ENCODE measurements at places on chromosomes 5 and 9.

GRCh38 chr9:84937180-84937579, 267.7 kb downstream of the NTRK2 start:
- no peak for DNase-seq

DNA sequence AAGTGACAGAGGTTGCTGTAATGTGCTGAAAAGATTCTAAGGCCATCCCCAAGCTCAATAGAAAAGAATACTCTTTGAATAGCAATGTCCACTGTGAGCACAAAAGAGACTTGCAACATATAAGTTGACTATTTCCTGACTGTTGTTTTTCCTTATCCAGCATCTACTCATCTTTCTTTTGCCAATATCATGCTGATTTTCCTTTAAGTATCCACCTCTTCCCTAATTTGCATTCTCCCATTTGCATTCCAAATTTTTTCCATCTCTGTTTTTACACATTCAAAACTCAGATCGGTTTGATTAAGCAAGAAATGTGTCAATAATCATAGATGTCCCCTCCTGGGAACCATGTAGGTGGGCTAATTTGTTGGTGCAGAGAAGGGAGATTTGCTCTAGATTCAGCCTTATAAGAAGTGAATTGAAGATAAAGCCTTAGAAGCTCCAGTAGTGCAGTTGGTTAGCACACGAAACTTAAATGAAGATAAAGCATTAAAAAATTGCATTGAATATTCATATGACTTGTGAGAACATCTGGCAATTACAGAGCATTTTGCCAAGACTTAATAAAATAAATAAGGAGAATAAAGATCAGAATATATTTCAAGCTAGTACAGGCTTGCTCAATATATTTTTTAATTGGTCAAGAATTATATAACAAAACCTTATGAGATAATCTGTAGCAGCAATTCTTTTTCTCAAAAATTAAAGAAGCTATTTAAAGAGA, 267.6 kb downstream of the TMEM167A start:
- DNase-seq: no peak

- no peak for DNase-seq
These were observed 321.9 kb downstream of the ZSWIM6 start for GRCh38 chr5:61653807-61654580.

DNA sequence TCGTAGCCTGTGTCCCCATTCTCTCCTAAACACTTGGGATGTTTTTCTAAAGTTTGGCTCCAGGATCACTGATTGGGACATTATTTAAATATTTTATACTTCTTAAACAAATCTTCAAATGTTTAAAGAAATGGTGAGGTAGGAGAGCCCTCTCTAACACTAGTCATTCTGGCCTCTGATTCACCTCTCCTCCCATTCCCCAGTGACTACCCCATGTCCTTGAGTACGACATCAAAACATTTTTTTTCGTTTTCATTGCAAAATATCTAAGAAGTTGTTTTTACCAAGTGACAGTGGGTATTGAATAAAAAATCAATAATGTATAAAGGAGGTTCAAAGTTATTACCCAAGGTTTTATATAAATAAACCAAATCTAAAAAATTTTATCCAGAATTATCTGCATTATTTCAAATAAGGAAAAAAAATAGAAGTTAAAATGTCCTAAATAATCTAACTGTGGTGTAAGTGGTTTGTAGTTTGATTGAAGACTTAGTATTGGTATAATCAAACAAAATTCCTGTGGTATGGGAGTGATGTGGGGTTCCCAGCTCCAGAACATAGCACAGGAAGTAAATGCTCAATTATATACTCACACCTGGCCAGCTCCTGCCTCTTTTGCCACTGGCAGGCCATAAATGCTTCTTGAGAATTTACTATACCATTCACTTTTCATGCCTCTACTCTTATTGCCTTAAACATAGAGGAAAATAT, 51.1 kb downstream of the MAST4 start:
- DNase-seq: no peak

DNA sequence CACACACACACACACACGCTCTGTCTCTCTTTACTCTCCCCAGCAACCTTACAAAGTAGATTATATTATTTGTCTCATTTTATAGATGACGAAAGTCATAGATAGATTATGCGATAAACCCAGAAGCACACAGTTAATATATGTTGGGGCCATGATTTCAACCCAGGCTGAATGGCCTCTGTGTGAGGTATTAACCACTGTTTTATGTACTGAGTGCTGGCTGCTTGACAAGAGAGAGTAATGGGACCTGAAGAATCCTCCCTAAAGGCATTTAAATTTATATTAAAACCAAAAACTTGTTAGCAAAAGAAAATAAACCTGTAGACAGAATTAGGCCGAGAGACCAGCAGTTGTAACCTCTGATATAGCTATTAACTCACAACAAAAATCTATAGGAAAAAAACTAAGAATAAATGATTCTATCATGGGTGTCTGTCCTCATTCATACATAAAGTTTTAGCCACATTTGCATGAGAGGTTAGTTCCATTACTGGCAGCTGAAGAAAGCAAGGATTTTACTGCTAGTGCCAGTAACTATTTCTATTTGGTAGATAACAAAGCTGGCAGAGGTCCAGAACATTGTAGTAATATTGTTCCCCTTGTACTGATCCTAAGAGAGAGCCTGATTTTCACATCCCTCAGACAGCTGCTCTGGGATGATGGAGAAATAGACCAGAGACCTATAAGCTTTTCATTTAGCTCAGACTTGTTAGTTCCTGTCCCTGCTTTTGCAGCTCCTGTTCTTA, 250.9 kb downstream of the ADGRV1 start:
- DNase-seq: no peak

DNA sequence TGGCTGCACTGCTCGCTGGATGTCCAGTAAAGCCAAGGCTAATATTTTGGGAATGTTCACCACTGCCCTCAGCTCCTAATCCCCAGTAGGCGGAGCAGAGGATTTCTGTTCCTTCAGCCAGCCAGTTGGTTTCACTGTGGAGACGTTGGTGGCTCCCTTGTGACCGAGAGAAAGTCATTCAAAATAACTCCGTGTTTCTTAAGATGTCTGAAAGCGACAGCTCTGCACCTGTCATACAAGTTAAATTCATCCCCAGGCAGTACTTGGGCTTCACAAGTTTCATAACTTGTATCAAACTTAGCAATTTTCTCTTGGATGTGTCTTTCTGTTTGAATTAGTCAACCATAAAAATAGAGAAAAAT, 382 bp upstream of the CDKN2B start:
- DNase-seq: no peak

GRCh38 chr9:132293145-132293721, 61.6 kb downstream of the SETX start:
- DNase-seq: peak; percentile 30

DNA sequence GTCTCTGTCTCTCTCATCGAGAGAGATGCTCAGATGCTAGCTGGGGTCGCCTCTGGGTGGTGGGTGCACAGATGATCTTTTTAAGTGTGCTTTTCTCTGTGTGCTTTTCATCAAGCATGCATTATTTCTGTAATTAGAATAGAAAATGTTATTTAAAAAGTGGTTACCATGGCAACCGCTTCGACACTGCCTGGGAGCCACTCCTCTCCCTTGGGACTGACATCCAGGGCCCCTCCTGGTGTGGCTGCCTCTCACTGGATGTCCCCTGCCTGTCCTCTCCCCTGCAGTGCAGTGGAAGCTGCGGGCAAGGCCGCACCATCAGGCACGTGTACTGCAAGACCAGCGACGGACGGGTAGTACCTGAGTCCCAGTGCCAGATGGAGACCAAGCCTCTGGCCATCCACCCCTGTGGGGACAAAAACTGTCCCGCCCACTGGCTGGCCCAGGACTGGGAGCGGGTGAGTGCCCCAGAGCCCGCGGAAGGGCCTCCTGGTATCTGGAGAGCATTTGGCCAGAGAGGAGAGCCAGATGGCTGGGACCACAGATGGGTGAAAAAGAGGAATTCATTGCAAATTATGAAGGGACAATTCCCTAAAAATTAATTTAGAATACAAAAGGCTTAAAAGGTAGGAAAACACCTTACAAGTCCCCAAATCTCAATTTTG, 34.7 kb downstream of the ADAMTSL2 start:
- DNase-seq: no peak

GRCh38 chr5:177594071-177594470, 2.1 kb downstream of the TMED9 start:
- DNase-seq: no peak

DNA sequence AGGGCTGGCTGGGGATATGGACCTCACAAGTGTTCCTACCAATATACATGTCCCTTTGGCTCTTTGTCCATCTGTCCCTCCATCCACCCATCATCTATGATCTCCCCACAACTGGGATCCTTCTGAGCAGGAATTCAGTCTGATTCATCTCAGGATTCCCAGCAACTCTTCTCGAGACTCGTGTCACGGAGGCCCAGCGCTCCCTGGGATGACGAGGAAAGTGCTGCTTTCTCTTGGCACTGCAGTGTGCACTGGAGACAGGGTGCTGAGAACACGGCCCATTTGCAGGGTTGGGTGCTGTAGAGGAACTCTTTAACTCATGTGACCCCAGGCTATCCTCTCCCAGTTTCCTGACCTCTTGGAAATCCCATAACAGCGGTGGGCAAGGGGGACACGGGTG, 72.9 kb downstream of the ANGPTL2 start:
- DNase-seq: peak; percentile 25

GRCh38 chr5:179914032-179914755, 6.5 kb upstream of the TBC1D9B start:
- DNase-seq: peak; percentile 42

DNA sequence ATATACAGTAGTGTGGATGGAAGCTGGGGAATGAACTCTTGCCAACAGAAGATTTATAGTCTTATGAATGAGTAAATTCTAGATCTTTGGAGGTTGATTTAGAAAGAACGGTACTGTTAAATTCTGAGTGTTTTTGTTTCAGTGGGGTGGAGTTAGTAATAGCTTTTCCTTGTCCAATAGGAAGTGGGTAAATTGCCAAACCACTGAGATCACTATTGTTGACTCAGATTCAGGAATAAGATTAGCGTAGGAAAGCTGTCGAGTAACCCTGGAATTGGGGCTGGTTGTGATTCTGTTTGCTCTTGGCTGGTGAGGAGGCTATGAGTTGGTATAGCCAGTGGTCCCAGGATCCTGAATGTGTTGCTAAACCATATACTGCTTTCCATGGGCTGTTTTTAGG, 155.6 kb downstream of the ARHGAP26 start:
- DNase-seq: peak; percentile 20

GRCh38 chr9:108953983-108954574, 19.9 kb downstream of the ABITRAM start:
- peak; percentile 66 for DNase-seq

- no peak for DNase-seq
These were observed 40.6 kb upstream of the NOTCH1 start for GRCh38 chr9:136586391-136586953.

DNA sequence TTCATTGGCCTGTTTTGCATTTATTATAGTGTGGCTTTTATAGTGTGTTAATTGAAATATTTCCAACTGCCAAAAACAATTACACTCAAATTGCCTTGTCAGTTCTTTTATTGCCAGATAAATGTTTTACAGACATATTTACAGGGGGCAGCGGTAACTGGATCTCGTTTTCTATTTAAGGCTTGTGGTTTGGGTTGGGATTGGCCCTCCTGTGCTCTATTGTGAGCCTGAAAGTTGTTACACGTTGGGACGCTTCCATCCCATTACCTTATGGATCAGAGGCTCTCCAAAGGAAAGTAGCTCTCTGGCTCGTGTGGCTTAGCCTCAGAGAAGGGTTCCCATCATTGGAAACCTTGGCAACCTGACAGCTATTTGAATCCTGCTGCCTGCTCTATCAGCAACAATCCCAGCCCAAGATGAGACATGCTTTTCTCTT, 20.8 kb downstream of the DNAI1 start:
- DNase-seq: no peak

DNA sequence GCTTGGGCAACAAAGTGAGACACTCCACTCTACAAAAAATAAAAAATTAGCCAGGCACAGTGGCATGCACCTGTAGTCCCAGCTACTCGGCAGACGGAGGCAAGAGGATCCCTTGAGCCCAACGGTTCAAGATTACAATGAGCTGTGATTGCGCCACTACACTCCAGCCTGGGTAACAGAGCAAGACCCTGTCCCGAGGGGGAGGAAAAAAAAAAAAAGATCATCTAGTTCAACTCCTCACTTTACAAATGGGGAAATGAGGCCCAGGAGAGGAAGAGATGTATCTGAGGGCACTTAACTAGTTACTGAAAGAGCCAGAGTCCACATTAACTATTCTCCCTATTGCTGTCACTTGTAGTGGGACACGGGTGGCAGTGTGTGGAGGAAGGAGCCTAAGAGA, 13.8 kb downstream of the PDCL start:
- no peak for DNase-seq

GRCh38 chr5:139640421-139641115, 7.6 kb upstream of the CXXC5 start:
- DNase-seq: no peak

DNA sequence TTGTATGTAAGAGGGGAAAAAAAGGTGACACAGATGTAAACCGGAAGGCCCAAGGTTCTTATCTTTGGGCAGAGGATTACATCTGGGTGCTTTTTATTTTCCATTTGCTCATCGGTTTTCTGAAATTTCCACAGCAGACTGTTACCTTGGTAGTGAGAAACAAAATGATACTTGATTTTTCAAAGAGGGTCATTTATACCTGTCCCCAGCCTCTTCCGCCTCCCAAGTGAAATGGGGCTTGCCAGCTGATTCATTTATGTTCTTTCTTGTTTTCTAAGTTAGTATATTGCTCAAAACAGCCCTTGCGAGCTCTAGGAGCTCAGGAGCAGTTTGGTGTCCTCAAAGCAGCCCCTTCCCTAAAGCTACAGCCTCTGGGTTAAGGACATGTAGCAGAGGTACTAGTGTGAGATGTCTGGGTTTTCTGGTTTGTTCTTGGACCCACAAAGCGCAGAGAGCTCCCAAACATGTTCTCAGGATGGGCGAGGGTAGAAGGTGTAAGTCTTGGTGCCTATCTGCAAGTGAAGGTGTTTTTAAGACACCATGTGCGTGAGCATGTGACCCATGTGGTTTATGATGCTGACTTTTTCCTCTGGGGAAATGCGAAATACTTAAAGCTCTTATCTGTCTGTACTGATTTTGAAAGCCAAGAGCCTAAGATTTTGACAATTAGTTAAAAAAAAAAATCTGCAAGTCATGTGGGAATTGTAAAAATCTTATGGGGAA, 38.3 kb downstream of the DAPK1 start:
- DNase-seq: no peak

GRCh38 chr9:98962861-98963260, 19.2 kb downstream of the COL15A1 start:
- DNase-seq: no peak

- peak; percentile 82 for DNase-seq
These were observed 796 bp upstream of the GADD45G start for GRCh38 chr9:89603767-89604665.

DNA sequence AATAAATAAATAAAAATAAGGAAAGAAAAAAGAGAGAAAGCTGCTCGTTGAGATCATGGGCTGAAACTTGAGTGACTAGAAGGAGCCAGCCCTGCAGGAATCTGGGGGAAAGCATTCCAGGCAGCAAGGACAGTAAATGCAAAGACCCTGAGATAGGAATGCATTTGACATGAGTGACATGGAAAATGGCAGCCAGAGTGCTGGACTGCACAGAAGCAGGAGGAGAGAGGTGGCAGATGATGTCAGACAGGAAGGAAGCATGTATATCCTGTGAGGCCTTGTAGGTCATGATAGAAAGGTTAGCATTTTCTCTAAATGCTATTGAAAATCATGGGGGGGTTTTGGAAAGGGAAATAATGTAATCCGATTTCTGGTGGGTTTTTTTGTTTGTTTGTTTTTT, 29.1 kb downstream of the ADRA1B start:
- no peak for DNase-seq

GRCh38 chr5:168658394-168658793, 79.2 kb upstream of the PANK3 start:
- no peak for DNase-seq

Measured in mesenchymal stem cell (in vitro differentiated cells and primary cell).